ENCODE measurements at places on chromosomes 7 and 10. TPM values are rescaled to one million over a fixed set of nuclear protein-coding genes. Genes with fewer than 3 reads are reported as not detected.

DNA sequence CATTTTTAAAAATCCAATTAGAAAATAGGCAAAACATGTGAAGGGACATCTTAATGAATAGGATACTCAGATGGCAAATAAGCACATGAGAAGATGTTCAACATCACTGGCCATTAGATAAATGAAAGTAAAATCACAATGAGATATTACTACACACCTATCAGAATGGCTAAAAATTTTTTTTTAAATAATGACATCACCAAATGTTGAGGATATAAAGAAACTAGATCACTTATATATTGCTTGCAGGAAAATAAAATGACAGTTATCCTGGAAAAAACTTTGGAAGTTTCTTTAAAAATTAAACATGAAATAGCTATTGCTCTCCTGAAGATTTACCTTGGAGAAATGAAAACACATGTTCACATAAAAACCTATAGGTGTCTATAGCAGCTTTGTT is 127.8 kb downstream of the ALOX5 start:
- no peak for DNase-seq

DNAH11 gene
- 0.87 TPM for polyA plus RNA-seq

DNA sequence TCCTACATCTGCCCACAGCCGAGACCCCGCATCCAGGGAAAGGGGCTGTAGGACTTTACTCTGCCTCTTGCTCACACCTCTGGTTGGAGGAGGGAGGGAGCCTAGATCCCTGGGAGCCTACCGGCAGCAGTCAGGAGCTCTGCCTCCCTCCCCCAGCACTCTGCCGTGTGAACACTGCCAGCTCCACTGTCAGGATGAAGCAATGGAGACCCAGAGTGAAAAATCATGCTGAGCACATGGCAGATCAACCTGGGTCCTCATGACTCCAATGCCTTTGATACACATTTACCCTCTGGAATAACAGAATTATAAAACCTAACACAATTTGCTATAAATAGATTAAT is 477.7 kb downstream of the TNS3 start:
- DNase-seq: no peak

DNA sequence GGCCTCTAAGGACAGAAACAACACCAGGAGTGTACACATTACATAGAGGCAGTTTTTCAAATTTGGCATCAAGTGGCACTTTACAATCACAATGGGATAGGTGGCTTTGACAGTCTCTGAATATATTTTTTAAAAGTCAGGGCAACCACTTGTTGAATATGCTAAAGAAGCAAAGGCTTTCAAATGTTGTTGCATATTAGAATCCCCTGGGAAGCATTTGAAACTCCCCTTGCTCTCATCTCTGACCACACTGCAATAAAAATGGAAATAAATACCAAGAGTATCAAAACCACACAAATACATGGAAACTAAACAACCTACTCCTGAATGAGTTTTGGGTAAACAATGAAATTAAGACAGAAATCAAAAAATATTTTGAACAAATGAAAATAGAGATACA is 106.5 kb upstream of the RAB11FIP2 start:
- DNase-seq: no peak

DNA sequence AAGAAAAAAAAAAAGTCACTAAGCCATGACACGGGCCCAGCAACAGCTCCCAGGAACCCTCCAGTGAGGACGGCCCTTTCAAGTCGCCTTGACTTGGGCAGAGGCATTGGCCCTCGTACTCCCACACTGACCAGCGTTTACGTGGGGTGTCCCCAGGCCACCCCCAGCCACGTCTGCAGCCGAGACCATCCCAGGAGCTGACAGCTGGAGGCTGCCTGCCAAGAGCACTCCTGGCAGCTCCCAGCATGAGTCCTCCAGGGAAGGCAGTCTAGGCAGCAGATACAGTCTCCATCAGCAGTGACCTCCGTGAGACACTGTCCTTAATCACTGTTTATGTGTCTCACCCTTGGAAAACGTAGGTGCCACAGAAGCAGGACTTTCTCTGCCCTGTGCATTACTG is 86.5 kb downstream of the PROSER2 start:
- DNase-seq: no peak

PNLIP gene
- polyA plus RNA-seq: not detected

DNA sequence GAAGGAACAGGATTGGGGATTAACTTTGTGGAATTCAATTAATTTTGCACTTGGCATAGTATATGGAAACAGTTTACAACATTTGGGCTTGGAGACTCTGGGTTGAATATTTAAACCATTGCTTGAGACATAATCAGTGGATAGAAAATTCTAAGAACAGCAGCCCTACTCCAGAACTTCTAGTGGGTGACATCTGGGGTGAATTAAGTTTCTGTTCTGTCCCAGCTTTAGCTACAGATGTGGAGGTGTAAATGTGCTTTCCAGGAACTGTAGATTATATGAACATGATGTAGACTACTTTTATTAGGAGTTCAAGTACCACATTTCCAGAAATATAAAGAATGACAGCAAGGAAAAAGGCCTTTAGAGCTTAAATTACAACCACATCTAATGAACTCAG is 51.9 kb upstream of the SKAP2 start:
- no peak for DNase-seq

COL28A1 gene
- polyA plus RNA-seq: 0.11 TPM

DNA sequence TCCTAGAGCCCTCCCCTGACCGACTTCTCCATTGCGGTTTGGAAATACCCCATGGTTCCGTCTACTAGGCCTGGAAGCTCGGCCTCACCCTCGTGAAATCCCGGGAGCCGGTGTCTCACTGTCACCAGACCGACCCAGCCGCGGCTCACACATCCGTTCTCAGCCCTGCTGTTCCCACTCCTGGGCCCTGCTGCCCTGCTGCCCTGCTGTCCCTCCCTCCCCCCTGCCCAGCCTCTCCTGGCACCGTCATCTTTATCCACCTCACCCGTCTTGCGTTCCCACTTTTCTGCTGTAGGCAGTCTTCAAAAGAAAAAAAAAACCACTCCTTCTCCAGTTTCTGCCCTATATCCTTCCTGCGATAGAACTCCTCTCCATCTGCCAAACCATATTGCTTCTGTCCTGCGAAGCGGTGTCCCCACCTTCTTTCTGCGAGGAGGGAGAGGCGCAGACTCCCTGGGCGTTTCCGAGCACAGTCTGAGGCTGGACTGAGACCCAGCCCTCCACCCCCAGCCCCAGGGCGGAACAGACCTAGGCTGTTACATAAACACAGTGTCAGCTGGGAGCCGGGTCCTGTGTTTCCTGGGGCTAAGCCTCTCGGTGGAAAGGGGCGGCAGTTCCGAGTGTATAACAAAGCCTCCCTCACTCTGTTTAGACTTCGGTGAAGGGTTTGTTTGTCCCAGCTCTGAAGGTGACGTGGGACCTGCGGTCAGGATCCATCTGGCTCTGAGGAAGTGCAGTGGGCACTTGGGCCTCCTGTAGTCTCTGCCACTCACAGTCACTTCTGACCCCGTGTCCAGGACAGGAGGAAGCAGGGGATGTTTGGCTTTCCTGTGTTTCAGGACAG is 2.8 kb downstream of the AGAP3 start:
- DNase-seq: no peak

A1CF gene
- not detected for polyA plus RNA-seq

DNA sequence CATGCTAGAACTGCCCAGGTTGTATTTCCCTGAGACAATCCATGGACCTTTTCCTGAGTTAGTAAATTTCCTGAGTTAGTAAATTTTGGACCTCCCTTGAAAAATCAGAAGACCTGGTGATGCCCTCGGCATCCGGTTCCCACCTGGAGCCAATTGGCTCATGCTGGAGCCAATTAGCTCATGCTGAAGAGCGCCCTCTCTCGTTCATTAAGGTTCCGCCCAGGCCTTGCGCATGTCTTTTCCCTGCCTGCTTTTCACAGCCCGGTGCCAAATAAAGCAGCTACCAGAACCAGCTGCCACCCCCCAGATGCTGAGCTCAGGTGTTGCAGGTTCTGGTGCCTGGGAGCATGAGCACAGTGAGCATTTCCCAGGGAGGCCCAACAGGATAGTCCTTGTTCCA is 96.2 kb downstream of the APBB1IP start:
- no peak for DNase-seq

GRCh38 chr7:137934941-137935883 is 66.7 kb downstream of the CREB3L2 start:
- DNase-seq: no peak

DNA sequence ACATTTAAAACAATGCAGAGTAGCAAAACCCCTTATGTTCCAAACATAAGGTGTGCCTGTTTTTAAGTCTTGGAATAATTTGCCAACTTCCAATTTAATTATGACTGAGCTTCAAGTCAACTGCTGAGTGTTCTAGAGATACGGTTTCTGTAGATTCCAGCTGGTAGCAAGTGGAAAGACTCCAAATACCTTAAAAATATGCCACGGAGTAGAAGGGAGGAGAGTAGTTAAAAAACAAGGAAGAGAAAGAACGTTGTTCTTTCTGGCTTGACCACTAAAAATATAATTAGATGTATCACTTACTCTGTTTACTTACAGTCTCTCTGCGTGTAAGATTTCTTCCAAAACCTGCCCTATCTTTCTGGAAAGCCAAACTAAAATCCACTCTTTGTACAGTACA is 24.5 kb upstream of the ABLIM1 start:
- DNase-seq: no peak

- no peak for DNase-seq
Measured at GRCh38 chr7:19852192-19852591, 78.8 kb upstream of the TMEM196 start.

GRCh38 chr10:45399113-45399512 is 25.1 kb downstream of the ALOX5 start:
- DNase-seq: no peak

GRCh38 chr10:48505394-48506112 is 99.3 kb downstream of the ARHGAP22 start:
- no peak for DNase-seq

DNA sequence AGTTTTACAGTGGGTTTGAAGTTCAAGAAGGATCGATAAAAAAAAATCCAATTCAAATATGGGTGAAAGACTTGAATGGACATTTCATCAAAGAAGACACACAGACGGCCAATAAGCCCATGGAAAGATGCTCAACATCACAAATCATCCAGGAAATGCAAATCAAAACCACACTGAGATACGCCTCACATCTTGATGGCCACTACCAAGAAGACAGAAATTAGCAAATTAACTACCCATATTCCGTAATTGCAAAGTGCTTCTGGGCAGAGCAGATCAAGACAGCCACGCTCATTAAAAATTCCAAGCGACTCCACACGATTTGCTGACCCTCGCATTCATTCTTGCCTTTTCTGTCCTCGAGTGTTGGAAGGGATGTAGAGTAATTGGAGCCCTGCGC is 34.1 kb upstream of the PPP2R2D start:
- no peak for DNase-seq

- DNase-seq: no peak
Measured at GRCh38 chr7:3399858-3400257, 98.8 kb downstream of the SDK1 start.
